AG10803 (cell line): ENCODE measurements at places on chromosomes 3 and 15.
A peak's percentile ranks its signal among the peaks of the same experiment; 100 is the strongest.

GRCh38 chr15:39887832-39888231 lies 32.2 kb downstream of the GPR176 start:
- DNase-seq, result peak; percentile 59

DNA sequence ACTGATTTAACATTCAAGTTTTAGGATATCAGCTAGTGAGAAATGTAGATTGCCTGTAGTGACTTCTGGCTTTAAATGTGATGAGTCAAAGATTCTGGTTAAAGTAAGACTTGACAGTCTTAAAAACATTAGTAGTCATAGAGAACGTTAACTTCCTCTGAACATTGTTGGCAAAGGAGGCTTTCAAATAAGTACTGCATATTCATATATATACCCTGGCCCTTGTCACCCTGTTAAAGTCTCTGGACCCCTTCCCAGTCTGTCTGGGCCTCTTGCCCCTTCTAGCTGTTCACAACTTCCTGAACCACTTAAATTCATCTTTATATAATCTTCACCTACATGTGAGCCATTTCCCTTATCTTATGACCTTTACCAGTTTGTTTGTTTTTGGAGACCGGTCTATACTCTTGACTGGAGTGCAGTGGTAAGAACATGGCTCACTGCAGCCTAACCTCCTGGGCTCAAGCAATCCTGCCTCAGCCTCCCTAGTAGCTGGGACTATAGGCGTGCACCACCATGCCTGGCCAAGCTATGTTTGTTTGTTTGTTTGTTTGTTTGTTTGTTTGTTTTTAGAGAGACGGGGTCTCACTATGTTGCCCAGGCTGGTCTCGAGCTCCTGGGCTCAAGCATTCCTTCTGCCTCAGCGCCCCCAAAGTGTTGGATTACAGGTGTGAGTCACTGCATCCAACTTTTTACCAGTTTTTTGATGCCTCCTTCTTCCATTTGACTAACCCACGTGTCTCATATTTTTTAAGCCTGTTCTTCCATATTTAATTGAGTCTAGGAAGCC lies 64.4 kb upstream of the CRTC3 start:
- peak; percentile 21 for DNase-seq

DNA sequence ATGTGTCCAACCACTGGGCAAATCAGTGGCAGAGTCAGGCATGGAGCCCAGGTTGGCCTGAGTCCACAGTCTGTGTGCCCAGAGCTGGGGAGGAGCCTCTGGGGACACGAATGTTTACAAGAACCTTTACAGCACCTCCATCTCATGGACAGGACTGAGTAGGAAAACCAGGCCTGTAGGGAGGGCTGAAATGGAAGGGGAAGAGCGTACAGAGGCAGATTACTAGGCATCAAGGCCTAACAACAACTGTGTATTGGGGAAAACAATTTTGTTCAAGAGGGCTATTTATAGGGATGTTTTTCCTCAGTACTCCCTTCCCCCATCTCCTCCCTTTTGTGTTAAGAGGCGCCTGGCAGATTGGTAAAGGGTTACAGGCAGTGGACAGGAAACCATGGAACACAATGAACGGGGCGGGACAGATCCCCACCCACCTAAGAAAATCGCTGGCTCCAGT lies 15.1 kb upstream of the ARHGAP31 start:
- no peak for DNase-seq

DNA sequence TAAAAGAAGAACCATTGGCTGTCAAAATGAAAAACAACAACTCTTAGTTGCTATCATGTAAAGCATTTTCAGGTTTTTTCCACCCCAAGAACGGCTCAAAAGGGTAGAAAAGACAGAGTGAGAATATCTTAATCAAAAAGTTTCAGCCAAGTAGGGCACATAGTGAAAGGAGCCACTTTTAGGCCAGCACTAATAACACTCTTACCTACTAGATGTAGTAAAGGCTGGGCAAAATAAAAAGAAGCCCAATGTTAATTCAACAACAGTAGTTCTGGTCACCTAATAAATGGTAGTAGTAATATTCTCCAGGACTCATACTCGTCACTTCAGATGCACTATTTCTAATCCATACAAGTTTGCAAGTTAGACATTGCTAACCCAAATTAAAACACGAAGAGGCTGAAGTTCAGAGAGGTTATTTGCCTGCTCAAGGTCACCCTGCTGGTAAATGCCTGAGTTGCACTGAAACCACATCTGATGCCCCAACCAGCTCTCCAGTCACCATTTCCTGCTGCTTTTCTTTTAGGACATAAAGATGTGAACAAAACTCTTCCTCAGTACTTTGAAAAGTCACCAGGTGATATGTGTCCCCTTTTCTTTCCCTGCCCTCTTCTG lies 7.5 kb downstream of the GOLIM4 start:
- DNase-seq, result peak; percentile 21

- no peak for DNase-seq
These were observed 534.1 kb upstream of the KCNMB2 start for GRCh38 chr3:178002113-178002512.

DNA sequence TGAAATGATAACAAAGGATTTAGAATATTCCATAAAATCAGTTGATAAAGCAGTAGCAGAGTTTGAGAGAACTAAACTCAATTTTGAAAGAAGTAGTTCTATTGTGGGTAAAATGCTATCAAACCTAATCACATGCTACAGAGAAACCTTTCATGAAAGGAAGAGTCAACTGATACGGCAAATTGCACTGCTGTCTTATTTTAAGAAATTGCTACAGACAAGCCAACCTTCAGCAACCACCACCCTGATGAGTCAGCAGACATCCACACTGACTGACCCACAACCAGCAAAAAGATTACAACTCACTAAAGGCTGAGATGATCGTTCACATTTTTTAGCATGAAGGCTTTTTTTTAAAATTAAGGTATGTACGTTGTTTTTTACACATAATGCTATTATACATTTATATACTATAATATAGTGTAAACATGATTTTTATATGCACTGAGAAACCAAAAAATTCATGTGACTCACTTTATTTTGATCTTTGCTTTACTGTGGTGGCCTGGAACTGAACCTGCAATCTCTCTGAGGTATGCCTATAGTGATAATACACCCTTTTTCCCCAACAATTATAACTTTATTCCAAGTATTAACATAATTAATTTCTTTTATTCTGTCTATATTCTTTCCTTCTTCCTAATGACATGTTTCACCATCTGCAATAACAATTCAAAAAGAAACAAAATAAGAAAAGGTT lies 109.9 kb downstream of the TBC1D5 start:
- DNase-seq, result peak; percentile 66

DNA sequence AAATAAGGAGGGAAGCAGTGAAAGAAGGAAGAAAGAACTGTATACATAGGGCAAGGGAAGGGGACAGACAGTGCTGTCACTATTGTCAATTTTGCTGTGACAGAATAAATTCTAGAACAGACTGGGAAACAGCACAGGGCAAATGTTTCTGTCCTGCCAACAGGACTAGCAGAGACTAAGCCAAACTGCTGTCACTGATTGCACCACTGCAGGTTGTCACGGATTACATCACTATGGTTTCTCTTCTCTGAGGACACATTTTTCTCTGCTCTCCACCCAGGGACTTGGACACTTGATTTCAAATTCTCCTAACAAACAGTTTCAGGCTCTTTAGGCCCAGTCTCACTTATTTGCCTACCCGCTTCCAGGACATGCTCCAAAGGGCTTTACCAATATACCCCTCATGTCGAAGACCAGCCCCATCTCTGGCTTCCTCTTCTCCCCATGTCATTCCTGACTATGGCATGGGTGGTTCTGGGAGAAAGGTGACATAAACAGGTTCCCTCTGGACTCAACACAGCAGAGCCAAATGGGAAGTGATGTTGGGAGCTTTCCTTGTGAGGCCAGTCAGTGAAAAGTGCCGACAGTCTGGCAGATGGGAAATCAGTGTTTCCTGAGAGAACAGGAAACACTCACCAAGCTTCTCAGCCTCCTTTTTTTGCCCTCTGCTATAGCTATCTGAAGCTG lies 70.2 kb upstream of the ST3GAL6 start:
- peak; percentile 5 for DNase-seq

DNA sequence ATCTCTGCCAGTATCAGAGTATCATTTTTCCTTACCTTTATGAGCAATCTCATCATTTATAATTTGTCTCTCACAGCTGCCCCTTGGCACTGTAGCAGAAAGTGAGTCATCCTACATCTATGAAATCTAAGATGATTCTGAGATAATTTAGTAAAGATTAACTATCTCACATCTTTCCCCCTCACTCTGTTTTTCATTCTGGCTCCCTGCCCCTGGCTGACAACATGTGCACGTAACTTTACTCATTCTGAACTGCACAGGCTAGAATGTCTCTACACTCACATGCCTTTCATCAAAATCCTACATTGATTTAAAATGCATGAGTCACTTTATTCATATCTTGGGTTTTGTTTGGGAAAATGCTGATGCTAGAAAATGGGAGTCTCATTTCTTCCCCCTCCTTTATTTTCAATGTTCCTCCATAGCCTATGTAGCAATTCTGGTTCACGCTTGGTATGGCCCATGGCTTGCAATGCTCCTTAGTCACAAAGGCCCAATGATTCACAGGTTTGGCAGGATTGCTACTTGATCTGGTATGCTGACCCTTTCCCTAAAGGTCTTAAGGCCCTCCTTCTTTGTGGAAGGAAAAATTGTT lies 838.5 kb downstream of the TUSC7 start:
- peak; percentile 84 for DNase-seq

DNA sequence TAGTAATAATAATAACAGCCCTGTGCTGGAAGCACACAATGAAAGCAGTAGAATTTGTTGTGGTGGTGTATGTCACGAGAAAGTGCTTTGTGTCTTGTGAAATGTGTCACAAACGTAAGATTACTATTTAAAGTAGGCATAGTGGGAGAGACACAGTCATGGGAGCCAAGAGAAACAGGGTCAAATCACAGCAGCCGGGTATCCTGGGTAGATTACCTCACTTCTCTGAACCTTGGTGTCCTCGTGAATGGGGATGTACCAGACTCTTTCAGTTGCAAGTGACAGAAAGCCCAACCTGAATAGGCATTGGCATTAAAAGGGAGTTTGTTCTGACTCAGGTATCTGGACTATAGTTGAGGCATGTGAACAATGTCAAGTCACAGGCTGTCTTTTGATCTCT lies 29.1 kb upstream of the SRGAP3 start:
- DNase-seq, result no peak

GRCh38 chr15:66565741-66566144 lies at the start of gene LCTL:
LCTL (minus strand) TSS chr15:66565998; CDS start chr15:66565365, 633 bp downstream.
- DNase-seq, result peak; percentile 53

DNA sequence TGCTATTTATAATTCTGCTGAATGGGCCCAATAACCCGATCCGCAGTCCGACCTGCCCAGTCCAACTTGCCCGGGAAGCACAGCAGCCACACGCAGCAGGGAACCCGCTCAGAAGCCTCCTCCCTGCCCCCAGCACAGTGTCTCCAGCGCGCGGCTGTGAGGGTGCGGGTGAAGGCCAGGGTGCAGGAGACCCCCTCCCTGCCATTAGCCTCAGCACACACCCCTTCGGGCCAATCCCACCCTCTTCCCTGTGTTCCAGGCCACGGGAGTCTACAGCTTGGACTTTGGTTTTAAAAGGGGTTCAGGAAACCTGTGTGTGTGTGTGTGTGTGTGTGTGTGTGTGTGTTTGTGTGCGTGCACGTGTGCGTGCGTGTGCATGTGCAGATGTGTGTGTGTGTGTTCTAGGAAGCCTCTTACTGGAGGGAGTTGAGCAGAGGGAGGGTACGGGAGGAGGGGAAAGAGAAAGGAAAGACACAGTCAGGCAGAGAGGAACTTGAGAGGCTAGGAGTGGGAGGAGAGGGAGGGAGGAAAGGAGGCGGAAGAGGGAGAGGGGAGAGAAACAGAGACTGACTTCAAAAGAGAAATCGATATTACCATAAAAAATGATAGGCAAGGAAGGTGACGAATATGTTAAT lies 34.2 kb downstream of the ATP2B2 start:
- no peak for DNase-seq

DNA sequence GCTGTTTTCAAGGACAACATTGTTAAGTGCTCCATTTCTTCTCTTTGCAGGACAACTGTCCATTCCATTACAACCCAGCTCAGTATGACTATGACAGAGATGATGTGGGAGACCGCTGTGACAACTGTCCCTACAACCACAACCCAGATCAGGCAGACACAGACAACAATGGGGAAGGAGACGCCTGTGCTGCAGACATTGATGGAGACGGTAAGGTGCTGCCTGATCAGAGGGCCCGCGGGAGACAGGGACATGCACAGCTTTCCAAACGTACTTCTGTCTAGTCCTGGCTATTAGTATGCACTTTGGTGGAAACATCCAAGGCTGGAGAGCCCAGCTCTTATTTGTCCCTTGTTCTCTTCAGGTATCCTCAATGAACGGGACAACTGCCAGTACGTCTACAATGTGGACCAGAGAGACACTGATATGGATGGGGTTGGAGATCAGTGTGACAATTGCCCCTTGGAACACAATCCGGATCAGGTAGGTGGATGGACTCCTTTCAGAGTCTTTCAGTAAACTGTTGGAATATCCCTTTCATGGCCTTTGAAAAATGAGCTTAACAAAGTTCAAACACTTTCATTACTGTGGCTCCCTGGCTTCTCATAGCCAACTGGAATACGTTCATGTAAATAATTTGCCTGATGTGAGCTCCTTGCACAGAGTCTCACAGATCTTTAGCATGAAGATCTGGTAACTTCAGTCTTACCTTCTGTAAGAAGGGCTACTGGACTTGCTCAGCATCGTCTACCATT lies 10.4 kb downstream of the THBS1 start:
- peak; percentile 86 for DNase-seq

DNA sequence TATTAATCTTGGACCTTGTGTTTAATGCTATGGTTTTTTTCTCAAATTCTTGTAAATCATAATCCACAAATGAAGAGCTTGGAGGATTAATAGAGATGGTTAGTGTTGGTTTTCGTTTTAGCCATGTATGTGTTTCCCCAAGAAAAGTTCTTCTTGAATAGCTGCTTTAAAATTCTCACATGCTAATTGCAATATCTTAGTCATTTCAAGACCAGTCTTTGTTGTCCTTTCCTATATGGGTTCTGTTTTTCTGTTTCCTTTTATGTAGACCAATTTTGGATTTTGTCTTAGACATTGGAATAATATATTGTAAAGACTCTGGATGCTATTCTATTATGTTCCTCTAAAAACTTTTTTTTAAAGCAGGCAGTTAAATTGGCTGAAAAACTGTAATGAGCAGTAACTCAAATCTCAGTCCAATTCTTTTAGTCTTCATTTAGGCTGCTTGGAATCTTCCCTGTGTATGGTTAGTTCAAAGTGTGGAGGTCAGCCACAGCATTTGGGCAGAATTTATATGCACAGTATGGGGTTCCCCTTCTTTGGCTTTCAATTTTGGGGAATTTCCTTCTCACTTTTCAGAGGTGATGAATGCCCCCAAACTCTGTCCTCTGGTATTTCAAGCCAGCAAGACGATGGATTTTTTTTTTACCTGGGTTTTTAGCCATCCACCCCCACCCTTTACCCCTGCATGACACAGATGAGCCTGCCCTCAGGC lies 39.1 kb upstream of the DNAJC13 start:
- DNase-seq, result no peak

- DNase-seq, result peak; percentile 74
These were observed 185.0 kb downstream of the RBMS3 start for GRCh38 chr3:29465836-29466235.

- DNase-seq, result peak; percentile 16
These were observed 218.8 kb downstream of the TBL1XR1 start for GRCh38 chr3:176978441-176978840.

GRCh38 chr3:174859756-174860155 lies 622 bp downstream of the NAALADL2 start:
- DNase-seq, result no peak

GRCh38 chr3:133851266-133851906 lies 44.3 kb downstream of the RAB6B start:
- DNase-seq, result no peak

- no peak for DNase-seq
These were observed 749 bp downstream of the RSRC1 start for GRCh38 chr3:158110658-158111018.

GRCh38 chr15:77393471-77393840 lies 26.4 kb downstream of the PEAK1 start:
- DNase-seq, result peak; percentile 40
